Type B pancreatic cell (in vitro differentiated cells): ENCODE measurements at places on chromosomes 16 and 17. TPM values are rescaled to one million over a fixed set of nuclear protein-coding genes. Genes with fewer than 3 reads are reported as not detected.

The MAP3K14 gene
- 10.4 and 11.2 TPM in 2 replicates for total RNA-seq

The MYH8 gene
- 0.05 and 0.68 TPM in 2 replicates for total RNA-seq

The IRX6 gene
- total RNA-seq = 0.71 and 1.5 TPM in 2 replicates

The TIGD7 gene
- 5.4 and 9.4 TPM in 2 replicates for total RNA-seq

The HOXB1 gene
- 0.29 and 0.79 TPM in 2 replicates for total RNA-seq

The TBC1D28 gene
- total RNA-seq = not detected in 2 replicates

The NGFR gene
- total RNA-seq = 2.1 and 41.3 TPM in 2 replicates

The BIRC5 gene
- total RNA-seq = 20.0 and 63.3 TPM in 2 replicates

The CDRT15L2 gene
- total RNA-seq = not detected in 2 replicates

The GPT2 gene
- 28.6 and 47.8 TPM in 2 replicates for total RNA-seq

The TBX2 gene
- 8.7 and 55.9 TPM in 2 replicates for total RNA-seq

The PIK3R5 gene
- 0.29 TPM in 2 replicates for total RNA-seq

DNA sequence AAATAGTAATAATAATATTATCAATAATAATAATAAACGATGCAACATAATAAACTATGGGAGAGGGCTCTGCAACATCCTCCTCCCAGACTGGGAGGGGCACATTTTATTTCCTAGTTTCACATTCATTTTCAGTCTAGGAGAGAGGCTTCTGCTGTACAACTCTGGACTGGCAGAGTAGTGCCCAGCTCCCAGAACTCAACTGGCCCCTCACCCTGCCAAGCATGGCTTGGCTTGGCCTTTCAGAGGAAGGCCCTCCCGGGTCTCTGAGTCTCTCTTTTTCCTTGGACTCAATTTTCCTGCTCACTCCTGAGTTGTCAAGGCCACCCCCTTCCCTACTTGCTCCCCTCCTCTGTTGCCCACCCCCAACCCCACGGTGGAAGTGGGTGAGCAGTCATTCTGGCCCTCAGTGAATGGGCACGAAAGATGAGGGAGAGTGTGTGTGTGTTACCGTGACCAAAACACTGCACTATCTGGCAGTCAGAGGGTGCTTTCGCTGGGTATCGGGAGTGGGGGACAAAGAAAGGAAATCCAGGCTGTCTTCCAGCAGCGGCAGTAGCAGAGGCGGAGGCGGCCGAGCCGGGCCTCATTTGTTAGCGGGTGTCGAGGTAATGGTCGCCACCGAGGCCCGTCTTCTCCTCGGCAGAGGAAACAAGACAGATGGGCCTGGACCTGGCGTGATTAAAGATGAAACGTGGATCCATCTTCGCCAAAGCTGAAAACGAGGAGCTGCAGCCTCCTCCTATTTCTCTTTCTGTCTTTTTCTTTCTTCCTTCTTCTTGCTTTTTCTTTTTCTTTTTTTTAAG is 2.3 kb downstream of the HOXB4 start:
- peaks cover 22% of the 10 kb centered on the region for H3K36me3 ChIP-seq
- DNase-seq = no peak
- H3K27ac ChIP-seq = no peak overlapping the region
- H3K27me3 ChIP-seq = peaks cover 67% of the 10 kb centered on the region
- H3K4me1 ChIP-seq = peaks cover 45% of the 10 kb centered on the region
- H3K4me3 ChIP-seq = no peak overlapping the region

- H3K36me3 ChIP-seq = peaks cover 9% of the 10 kb centered on the region
- H3K4me3 ChIP-seq = peak overlapping the region; percentile 44
- no peaks in the 10 kb centered on the region for H3K27me3 ChIP-seq
- H3K27ac ChIP-seq = peak overlapping the region; percentile 83
- no peak for DNase-seq
- peaks cover 31% of the 10 kb centered on the region for H3K4me1 ChIP-seq
Measured at GRCh38 chr17:45156242-45156641, 5.4 kb upstream of the HEXIM2 start.

DNA sequence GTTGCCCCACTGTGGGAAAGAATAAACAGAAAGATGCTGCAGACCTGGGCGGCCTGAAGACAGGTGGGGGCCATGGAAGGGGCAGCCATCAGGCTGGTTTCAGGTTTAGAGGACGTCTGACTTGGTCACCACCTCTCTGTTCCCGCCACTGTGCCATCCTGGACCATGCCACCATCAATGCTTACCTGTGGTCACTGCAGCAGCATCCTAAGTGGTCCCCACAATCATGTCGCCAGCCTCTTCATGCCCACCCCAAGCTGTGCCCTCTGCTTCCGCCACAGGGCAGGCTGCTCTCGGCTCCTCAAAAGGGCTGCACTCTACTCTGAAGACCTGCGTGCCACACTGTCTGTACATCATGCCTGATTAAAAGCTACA is 10.4 kb downstream of the SMIM5 start:
- peak overlapping the region; percentile 96 for H3K27ac ChIP-seq
- H3K4me3 ChIP-seq = no peak overlapping the region
- H3K4me1 ChIP-seq = peaks cover 18% of the 10 kb centered on the region
- no peaks in the 10 kb centered on the region for H3K27me3 ChIP-seq
- DNase-seq = no peak

GRCh38 chr17:72822358-72823023 is 270.0 kb downstream of the SLC39A11 start:
- DNase-seq = no peak
- H3K27me3 ChIP-seq = no peaks in the 10 kb centered on the region
- peaks cover 7% of the 10 kb centered on the region for H3K36me3 ChIP-seq
- H3K4me3 ChIP-seq = no peak overlapping the region
- no peak overlapping the region for H3K27ac ChIP-seq

GRCh38 chr17:68397108-68397536 is 60.2 kb downstream of the WIPI1 start:
- H3K4me3 ChIP-seq = no peak overlapping the region
- peaks cover 19% of the 10 kb centered on the region for H3K4me1 ChIP-seq
- DNase-seq = no peak

- H3K27ac ChIP-seq = peak overlapping the region; percentile 42
- H3K27me3 ChIP-seq = peaks cover 82% of the 10 kb centered on the region
- DNase-seq = no peak
- no peaks in the 10 kb centered on the region for H3K36me3 ChIP-seq
- peaks cover 38% of the 10 kb centered on the region for H3K4me1 ChIP-seq
- H3K4me3 ChIP-seq = peak overlapping the region; percentile 78
Measured at GRCh38 chr17:49976163-49976827, 7.3 kb downstream of the DLX4 start.

DNA sequence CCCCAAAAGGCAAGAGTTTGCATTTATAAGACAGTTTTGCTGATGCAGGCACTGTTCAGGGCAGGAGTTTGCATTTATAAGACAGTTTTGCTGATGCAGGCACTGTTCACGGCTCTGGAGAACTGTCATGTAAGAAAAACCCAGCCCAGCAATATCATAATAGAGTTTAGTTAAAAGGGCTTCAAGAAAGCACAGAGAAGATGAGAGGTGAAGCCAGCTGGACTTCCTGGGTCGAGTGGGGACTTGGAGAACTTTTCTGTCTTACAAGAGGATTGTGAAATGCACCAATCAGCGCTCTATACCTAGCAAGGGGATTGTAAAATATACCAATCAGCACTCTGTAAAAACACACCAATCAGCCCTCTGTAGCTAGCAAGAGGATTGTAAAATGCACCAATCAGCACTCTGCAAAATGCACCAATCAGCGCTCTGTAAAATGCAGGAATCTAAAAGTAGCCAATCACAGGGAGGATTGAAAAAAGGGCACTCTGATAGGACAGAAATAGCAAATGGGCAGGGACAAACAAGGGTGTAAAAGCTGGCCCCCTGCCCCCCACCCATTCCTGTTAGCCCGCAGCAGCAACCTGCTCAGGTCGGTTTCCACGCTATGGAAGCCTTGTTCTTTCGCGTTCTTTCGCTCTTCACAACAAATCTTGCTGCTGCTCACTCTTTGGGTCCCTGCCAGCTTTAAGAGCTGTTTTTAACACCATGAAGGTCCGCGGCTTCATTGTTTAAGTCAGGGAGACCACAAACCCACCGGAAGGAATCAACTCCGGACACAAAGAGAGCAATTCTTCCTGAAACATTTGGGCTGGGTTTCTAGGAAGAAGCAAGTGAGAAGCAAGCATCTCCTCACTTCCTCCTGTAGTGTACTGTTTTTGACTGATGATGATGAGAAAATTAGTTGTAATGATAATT is 1.8 kb upstream of the CBX1 start:
- H3K27me3 ChIP-seq = no peaks in the 10 kb centered on the region
- H3K27ac ChIP-seq = no peak overlapping the region
- peak overlapping the region; percentile 41 for H3K4me3 ChIP-seq
- peaks cover 13% of the 10 kb centered on the region for H3K4me1 ChIP-seq

DNA sequence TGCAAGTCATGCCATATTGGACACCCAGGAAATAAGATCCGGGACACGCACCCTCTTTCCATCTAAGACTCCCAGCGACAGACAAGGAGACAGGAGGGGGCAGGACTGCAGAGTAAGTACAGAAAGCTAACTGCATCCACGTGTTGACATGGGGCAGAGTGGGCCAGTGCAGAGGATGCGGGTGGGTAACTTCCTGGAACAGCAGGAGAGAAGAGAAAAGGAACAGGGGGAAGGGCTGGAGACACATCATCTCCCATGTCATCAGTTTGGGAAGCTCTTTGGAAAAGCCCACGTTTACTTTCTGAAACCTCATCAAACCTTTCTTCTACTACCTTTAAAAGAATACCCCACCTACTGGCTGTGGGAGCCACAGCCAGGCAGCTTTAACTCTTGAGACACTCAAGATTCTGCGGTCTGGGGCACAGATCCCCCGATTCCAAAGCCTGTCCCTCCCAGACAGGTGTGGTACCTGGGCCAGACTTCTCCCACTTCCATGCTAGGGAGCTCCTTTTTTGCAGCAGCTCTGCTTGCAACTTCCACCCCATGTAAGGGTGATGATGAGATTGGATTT is 273.5 kb upstream of the RPL38 start:
- no peaks in the 10 kb centered on the region for H3K36me3 ChIP-seq
- no peak overlapping the region for H3K27ac ChIP-seq
- no peaks in the 10 kb centered on the region for H3K4me1 ChIP-seq
- no peak for DNase-seq
- no peak overlapping the region for H3K4me3 ChIP-seq

GRCh38 chr16:1983544-1984346 is at the start of gene GFER:
GFER (plus strand) TSS chr16:1984193; CDS start chr16:1984219, 26 bp downstream.
- peak within 1 kb of the TSS; percentile 62 for H3K27ac ChIP-seq
- peaks cover 11% of the 10 kb centered on the region for H3K4me1 ChIP-seq
- peaks cover 49% of the 10 kb centered on the region for H3K27me3 ChIP-seq
- H3K36me3 ChIP-seq = peaks cover 3% of the 10 kb centered on the region
- DNase-seq = peak; percentile 97
- peak within 1 kb of the TSS; percentile 89 for H3K4me3 ChIP-seq

GRCh38 chr17:4545217-4545951 is 9.8 kb downstream of the MYBBP1A start:
- no peak overlapping the region for H3K4me3 ChIP-seq
- no peaks in the 10 kb centered on the region for H3K4me1 ChIP-seq
- no peak overlapping the region for H3K27ac ChIP-seq
- DNase-seq = no peak
- H3K27me3 ChIP-seq = no peaks in the 10 kb centered on the region
- peaks cover 3% of the 10 kb centered on the region for H3K36me3 ChIP-seq

DNA sequence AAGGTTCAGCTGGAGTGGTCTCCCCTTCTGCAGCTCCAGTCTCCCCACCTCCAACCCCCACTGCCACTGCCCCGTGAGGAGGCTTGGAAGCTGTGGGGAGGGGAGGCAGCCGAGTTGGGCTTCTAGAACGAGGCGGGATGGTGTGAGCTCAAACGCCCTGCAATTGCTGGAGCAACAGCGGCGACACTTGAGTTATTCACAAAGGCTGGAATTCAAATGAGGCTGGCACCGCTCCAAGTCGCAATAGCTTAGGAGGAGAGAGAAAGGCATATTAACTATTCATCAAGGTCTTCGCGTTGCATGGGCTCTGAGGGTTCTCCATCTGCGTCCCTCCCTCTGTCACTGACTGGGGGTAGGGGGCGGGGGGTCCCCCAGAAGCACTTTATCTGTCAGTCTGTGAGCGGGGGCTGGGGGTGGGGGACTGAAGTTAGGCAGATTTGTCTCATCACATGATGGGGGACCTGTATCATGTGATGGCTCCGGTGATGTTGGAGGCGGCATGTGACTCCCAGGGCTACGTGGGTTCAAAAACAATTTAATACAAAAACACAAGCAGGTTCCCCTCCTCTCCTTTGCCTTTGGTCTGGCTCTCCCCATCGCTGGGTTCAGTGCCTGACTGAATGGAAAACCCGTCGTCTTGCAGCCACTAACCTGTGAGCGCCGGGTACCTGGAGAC is 70.5 kb downstream of the RBBP6 start:
- H3K4me3 ChIP-seq = peak overlapping the region; percentile 85
- DNase-seq = peak; percentile 70
- no peaks in the 10 kb centered on the region for H3K36me3 ChIP-seq
- H3K27me3 ChIP-seq = peaks cover 46% of the 10 kb centered on the region

GRCh38 chr16:50093607-50094539 is 28.1 kb downstream of the HEATR3 start:
- H3K36me3 ChIP-seq = peaks cover 17% of the 10 kb centered on the region
- H3K4me1 ChIP-seq = peaks cover 3% of the 10 kb centered on the region
- no peak for DNase-seq
- no peak overlapping the region for H3K27ac ChIP-seq
- no peak overlapping the region for H3K4me3 ChIP-seq

DNA sequence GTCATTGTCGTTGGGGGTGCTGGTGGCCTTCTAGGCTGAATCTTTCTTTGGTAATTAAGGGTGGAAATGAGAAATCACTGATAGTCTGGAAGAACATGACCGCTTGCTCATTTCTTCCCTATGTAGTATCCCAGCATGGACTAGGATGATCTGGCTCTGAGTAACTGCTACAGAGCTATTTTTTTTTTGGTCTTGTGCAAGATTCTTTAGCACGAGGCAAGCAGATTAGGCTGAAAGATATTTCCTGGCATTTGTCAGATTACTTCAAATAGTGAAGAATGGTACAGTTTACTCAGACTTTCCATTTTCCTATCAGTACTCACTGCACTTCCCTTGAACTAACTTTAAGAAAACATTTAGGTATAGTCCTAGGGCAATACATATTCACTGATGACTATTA is 89.0 kb downstream of the SYCE1L start:
- H3K36me3 ChIP-seq = peaks cover 8% of the 10 kb centered on the region
- no peak overlapping the region for H3K4me3 ChIP-seq
- no peak overlapping the region for H3K27ac ChIP-seq

GRCh38 chr17:41101586-41102259 is at the start of gene KRTAP4-16:
KRTAP4-16 (minus strand) TSS chr17:41102209; CDS start chr17:41102209, 0 bp downstream.
- peaks cover 5% of the 10 kb centered on the region for H3K36me3 ChIP-seq
- H3K4me3 ChIP-seq = no peak within 1 kb of the TSS
- H3K4me1 ChIP-seq = peaks cover 14% of the 10 kb centered on the region
- no peak within 1 kb of the TSS for H3K27ac ChIP-seq
- H3K27me3 ChIP-seq = no peaks in the 10 kb centered on the region

- H3K4me3 ChIP-seq = peak overlapping the region; percentile 50
- H3K4me1 ChIP-seq = peaks cover 27% of the 10 kb centered on the region
Measured at GRCh38 chr17:76995387-76996105, 127.3 kb downstream of the MGAT5B start.

DNA sequence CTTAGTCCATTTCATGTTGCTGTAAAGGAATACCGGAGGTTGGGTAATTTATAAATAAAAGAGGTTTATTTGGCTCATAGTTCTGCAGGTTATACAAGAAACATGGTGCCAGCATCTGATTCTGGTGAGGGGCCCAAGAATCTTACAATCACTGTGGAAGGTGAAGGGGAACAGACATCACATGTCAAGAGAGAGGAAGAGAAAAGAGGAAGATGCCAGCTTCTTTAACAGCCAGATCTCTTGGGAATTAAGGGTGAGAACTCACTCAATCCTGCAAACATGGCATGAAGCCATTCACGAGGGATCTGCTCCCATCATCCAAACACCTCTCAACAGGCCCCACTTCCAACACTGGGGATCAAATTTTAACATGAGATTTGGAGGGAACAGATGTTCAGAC is 49.5 kb downstream of the BMERB1 start:
- H3K4me1 ChIP-seq = peaks cover 5% of the 10 kb centered on the region
- no peak for DNase-seq
- H3K27me3 ChIP-seq = no peaks in the 10 kb centered on the region
- no peak overlapping the region for H3K4me3 ChIP-seq
- no peaks in the 10 kb centered on the region for H3K36me3 ChIP-seq

GRCh38 chr17:66240630-66241029 is 11.4 kb upstream of the APOH start:
- H3K27me3 ChIP-seq = peaks cover 28% of the 10 kb centered on the region
- H3K27ac ChIP-seq = no peak overlapping the region
